Fibroblast of lung (primary cell): ENCODE measurements at places on chromosomes 1 and 21.
A peak's percentile ranks its signal among the peaks of the same experiment; 100 is the strongest.

DNA sequence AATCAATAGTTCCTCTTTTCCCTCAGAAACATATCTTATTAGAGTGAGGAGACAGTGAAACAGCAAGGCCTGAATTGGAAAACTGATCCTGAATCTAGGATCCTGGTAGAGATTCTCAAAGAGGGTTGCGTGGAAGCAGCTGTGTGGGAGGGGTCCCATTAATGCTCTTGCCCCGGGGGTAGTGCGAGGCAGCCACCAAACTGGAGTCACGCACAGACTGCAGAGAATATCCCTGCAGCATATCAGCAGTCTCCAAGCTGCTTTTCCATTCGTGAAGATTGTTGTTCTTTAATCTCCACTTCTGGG lies 150.1 kb downstream of the DISC1 start:
- DNase-seq, result no peak

DNA sequence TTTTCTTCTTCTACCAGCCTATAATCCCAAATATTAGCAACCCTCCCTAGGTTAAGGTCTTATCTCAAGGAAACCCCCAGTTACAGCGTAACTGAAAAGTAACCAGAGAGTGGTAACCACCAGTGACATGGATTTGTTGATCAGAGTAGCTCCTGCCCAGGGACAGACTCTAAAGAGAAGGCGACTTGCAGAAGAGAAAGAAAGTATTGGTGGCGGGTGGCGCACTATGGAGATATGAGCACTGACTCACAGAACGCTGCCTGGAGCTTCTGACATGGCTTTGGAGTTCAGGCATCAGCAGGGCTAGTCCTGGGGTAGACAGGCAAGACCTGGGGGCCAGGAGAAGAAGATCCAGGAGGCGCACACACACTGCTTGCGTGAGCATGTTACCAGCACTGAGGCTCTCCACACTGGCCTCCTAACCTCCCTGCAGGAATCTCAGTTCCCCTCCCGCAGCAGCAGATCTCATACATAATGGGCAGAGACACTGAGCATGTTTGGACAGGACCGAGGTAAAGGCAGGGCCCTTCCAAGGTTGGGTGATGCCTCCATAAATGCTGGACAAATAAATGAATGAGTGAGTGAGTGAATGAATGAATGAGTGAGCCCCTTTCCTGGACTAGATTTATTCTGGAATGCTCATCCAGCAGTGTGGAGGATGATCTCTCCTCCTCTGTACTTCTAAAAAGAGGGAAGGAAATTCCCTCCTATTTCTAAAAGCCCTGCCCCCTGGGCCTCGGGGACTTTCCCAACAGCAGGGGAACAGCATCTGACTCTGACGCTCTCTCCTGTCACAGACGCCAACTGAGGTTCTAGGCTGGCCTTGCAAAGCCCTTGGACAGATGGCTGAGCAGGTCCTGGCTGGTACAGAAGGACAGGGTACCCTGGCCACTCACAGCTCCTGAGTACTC lies 175.5 kb downstream of the CLIC6 start:
- no peak for DNase-seq

DNA sequence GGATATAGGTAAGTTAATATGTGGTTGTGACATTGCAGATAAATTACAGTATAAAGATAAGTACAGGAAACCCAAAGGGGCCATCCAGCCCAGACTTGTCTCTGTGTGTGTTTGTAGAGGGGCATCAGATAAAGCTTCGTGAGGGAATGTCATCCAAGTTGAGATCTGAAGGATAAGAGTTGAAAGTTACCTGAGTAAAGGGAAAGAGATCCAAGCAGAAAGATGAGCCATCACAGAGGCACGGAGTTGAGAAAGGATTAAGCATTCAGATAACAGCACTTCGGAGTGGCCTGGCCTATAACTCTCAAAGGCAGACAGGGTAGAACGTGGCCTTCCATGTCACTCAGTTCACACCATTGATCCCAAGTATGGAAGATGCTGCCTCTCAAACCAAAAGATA lies 749.1 kb downstream of the ADGRL2 start:
- no peak for DNase-seq

GRCh38 chr1:91683598-91683951 lies 182.9 kb downstream of the CDC7 start:
- DNase-seq, result no peak

DNA sequence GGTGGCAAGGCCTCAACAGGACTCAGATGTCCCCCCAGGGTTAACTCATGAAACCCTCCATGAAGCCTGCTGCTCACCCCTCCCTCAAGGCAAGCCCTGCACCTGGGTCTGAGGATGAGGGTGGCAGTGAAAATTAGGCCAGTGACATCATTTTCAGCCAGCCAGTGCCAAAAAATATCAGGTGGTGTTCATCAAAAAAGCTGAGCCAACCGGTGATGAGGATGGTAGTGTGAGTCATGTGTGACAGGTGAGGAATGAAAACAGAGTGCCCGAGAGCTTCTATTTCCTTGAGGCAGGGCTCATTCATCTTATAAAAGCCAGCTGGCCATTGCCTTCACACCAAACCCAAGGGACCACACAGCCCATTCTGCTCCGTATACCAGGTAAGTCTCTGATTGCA lies at the start of gene SPRR1A:
Gene SPRR1A, plus strand, starts transcription at position 339 of the 400 bp plus-strand sequence. CDS start 1,150 bp downstream, outside the sequence.
- no peak for DNase-seq

DNA sequence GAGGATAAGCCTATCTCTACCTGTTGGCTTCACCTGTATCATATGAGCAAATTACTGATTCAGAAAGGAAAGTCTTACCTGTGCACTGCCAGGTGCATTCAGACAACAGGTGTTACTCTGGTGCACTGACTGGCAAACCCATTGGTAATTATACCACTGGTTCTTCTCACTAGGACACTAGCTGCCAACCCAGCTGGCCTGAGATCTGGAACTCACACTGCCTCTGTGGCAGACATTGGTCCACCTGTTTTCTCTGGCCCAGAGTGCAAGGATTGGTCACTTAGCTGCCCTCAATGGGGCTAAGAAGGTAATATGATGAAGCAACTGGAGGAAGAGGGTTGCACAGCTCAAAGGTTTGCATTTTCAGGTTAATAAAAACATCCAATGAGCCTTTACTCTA lies 140.2 kb upstream of the DNAH14 start:
- DNase-seq, result no peak

DNA sequence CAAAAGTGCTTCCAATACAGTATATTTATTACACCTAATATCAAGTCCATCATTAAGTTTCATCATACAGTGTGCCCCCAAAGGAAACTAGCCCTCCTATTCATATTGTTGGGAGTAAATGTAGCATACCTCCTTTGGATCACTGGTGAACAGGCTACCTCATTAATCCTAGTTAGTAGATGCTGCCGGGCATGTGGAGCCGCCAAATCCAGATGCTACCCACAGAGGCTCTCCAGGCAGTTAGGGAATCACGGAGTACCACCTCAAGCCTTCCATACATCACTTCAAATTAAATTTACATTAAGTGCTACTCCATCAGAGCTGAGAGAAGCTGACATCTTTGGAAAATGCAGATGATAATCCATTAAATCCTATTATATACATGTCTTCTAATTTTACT lies 121.7 kb upstream of the FOXD3 start:
- DNase-seq, result no peak

DNA sequence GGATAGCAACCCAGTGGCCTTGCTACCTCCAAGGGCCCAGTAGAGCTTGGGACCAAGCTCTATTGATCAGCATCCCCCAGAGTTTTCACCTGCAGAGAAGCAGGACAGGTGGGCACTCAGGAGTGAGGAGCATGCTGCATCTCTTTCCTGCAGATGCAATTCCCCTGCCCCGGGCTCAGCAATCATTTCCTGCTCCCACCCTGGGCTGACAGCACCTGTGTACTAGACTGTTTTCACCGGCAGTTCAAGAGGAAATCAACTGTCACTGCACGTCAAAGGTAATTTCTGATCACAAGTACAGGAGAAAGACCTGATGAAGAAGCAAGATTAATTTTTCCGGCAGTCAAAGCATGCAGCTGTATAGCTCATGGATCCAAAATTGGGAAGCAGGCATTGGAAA lies 8.8 kb upstream of the NT5C1A start:
- no peak for DNase-seq

DNA sequence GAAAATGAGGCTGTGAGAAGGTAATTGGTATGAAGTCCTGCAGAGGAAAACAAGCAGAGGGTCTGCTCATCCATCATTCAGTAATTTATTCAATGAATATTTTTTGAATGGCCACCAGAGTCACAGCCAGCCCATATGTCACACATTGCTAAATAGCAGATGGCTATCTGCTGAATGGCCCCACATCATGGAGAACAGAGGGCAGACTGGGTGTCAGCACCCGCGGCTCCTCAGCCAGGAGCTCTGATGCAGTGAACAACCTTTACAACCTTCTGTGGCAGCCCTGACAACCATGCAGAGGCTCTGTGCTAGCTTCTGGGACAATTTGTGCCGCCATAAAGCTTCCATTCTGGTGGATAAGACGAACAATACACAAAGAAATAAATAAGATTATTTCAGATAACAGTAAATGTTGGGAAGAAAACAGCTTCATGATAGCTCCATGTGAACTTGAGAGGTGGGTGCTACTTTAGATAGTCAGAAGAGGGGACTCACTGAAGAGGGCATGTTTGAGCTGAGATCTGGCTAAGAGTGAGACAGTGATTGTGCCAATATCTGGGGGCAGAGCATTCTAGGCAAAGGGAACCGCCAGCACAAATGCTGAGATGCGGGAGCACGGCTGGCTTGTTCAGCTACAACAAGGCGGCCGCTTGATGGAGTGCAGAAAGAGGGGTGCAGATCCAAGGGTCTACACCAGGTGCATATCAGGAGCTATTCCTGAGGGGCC lies 2.8 kb upstream of the C1orf210 start:
- no peak for DNase-seq

DNA sequence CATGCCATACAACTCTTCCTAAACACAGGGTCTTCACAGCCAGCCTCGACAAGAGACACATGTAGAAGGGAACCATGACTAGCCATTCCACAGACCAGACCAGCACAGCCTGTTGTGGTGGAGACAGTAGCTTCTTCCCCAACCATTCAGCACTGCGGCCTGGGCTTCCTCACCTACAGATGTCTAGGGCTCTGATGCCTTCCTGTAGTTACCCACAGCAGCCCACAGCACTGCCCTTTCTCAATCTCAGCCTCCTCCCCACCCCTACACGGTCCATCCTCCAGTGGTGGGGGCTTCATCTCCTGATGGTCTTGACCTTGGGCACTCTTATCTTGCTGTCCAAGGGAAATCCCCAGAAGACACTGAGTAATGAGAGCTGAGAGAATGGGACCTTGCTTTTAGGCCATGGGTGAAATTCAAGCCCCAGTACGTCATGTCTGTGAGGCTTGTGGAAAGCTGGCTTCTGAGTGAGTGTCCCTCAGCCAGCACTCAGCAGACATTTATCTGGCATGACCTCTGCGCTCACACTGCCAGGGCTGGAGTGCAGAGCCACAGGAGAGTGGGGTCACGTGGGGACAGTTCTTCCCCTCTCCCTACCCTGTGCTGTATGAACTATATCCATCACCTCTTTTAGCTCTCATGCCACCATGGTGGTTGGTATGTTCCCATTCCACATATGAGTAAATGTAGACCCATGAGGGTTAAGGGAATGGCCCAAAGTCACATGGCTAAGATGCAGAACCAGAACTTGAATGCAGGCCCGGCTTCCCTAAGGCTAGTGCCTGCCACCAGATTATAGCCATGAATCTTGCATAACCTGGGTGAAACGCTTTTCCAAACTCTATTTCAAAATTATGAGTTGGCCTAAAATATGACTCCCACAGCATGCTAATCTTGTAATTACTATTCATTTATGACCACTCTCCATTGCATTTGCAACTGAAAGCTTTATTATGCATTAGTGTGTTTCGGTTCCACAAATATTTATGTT lies 104.7 kb downstream of the HIVEP3 start:
- no peak for DNase-seq

DNA sequence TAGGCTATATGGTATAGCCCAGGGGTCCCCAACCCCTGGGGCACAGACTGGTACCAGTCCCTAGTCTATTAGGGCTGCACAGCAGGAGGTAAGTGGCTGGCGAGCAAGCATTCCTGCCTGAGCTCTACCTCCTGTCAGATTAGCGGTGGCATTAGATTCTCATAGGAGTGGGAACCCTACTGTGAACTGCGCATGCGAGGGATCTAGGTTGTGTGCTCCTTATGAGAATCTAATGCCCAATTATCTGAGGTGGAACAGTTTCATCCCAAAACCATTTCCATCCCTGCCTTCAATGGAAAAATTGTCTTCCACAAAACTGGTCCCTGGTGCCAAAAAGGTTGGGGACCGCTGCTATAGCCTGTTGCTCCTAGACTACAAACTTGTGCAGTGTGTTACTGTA lies 22.8 kb upstream of the ZBTB8A start:
- no peak for DNase-seq

- no peak for DNase-seq
These were observed 58.2 kb downstream of the ITSN1 start for GRCh38 chr21:33700491-33700890.

DNA sequence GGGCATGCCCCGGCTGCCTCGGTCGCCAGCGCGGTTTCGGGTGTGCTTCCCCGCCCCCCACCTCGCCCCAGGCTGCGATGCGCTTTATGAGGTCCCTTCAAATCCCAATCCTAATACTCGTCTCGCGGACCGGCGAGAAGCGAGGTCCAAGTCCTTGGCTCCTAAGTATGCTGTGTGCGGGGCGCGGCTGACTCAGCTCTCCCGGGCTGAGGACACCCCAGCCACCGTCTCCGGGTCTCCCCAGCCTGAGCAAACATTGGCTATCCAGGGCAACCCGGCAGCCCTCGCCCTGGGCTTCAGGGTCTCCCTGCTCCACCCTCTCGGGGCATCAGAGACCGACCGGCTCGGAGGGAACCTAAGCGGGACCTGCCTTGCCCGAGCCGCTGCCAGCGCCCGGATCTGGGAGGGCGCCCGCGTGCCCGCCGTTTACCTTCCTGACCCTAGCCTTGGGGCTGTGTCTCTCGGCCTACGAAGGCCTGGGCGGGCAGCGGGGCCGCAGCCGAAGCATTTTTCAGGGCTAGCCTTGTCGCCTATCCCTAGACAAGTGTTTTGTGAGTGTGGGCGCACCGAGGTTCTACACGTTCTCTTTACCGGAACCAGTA lies 1.2 kb downstream of the ITPKB start:
- peak; percentile 51 for DNase-seq

GRCh38 chr1:44336668-44337067 lies 18.4 kb downstream of the ERI3 start:
- DNase-seq, result no peak

GRCh38 chr1:29200906-29201594 lies 19.4 kb upstream of the SRSF4 start:
- no peak for DNase-seq

- no peak for DNase-seq
These were observed 386 bp upstream of the TSTD1 start for GRCh38 chr1:161039154-161039545.

DNA sequence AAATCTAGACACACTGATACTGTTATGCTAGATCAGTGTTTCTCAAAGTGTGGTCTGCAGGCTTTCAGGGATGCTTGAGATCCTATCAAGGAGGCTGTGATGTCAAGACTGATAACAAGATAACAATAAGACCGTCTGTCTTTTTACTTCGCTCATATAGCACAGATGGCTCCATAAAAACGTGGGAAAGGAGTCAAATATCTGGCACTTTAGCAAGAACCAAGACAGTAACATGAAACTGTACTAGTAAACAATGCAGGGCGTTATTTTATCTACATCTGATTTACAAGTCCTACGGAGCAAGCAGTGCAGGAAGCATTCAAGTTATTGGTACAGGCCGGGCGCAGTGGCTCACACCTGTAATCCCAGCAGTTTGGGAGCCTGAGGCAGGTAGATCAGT lies 3.6 kb upstream of the SPRR3 start:
- DNase-seq, result no peak
